ENCODE measurements at places on chromosomes 5 and 9. TPM values are rescaled to one million over a fixed set of nuclear protein-coding genes. Genes with fewer than 3 reads are reported as not detected.

The AGXT2 gene
- total RNA-seq: 0.16 TPM

GRCh38 chr5:107580889-107581820 lies 89.6 kb downstream of the EFNA5 start:
- no peak for ATAC-seq

DNA sequence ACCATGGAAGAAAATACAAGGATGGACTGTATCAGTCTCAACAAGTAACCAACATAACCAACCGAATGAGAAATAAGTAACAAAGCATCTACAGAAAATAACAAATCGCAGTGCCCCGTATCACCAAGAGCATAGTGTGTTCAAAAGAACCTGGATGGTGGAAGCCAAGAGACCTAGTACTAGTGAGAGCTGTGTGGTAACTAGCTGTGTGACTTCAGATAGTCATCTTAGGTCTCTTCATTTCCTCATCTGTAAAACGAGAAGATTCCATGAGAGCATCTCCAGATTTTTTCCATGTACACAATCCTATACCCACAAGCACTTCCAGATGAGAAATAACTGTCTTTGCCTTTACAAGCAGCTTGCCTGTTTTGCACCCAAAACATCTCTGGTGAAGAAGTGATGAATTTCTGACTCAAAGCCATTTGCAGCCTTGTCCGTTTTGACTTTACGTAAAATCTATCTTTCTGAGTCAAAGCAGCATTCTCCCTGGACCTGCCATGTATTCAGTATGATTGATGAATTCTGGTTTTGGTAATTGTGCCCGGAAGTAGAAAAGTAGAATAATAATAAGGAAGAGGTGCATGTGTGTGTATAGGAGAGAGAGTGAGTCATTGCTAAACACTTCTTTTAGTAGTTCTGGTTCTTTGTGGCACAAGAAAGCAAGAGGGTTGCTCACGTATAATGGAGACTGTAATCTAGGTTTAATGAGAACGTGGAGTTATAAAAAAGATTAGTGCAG lies 41.0 kb downstream of the AOPEP start:
- no peak for ATAC-seq

DNA sequence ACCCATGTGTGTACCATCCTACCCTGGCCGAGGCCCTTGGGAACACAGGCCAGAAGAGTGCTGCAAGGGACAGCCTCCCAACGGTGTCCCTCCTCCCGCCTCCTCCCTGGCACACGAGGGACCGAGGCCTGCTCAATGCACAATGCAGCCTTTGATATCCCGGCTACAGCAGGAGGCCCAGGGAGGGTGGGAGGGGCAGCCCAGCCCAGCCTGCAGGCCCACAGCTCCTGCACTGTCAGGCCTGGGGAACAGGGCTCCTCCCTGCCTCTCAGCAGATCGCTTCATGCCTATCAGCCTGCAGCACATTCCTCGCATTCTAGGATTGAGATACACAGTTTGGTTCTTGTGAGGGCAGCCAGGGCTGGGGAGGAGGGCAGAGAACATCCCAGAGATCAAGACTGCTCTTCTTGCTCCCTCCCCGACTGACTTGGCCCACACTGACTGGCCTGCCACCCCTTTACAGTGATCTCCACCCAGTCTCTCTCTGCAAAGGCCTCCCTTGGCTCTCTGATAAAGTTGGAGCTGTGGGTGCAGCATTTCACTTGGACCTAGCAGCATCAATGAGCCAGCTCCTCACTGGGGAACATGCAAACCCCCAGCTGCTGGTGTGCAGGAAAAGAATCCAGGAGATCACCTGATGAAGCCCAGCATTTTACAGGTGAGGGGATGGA lies at the start of gene SH3TC2:
Gene SH3TC2 (minus strand): TSS at position 46 of the 671 bp plus-strand sequence. CDS start 40 bp downstream, at position 6.
- peak; percentile 97 for ATAC-seq

DNA sequence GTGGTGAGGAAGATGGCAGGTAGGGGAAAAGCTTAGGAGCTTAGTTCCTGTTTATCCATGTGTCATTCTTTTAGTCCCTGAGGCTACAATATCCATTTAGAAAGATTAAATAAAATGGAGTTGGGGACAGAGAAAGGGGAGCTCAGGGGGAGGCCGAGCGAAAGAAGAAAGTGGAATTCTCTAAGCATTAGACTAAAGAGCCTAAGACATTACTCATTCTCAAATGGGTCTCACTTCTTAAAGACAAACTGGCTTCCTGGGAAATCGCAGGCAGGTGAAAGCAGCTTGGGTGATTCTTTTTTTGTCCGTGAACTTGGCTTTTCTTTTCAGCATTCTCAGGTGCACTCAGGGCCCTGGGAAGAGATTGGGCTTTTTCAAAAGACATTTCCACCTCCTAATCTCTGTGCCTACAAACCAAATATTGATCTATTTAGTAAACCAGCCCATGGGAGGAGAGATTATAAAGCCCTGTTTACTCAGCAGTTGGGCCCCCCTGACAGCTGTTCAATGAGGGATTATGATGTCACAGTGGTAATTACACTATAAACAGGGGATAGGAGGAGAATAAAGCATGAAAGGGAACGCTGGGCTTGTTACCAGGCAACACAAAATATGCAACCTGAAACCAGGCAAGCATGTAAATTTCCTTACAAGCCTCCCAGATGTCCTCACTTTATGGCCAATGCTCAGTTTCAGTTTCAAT lies 584.0 kb downstream of the ACTL7B start:
- ATAC-seq: peak; percentile 99

GRCh38 chr9:101590901-101591300 lies 3.9 kb downstream of the PPP3R2 start:
- ATAC-seq: no peak

The STPG3 gene
- total RNA-seq: 1.7 TPM
